Activated T-helper 1 cell treated with Interleukin-2 at 50 U/mL for 16 hours (primary cell): ENCODE measurements at places on chromosomes 7 and 10.

GRCh38 chr7:2709553-2710285 lies 21.7 kb downstream of the AMZ1 start:
- peak; percentile 66 for DNase-seq

GRCh38 chr10:117509573-117509972 lies 33.0 kb upstream of the EMX2 start:
- DNase-seq: no peak

DNA sequence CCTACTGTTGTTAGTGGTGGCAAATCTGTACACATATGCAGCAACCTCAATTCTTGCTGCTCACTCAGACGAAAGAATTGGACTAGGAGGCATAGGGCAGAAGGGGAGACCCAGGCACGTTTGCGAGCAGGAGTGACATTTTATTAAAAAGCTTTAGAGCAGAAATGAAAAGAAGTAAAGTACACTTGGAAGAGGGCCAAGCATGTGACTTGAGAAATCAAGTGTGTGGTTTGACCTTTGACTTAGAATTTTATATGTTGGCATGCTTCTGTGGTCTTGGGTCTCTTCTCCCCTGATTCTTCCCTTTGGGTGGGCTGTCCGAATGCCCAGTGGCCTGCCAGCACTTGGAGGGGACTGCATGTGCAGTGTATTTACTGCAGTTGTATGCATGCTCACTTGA lies 205.5 kb upstream of the SEMA3D start:
- no peak for DNase-seq

DNA sequence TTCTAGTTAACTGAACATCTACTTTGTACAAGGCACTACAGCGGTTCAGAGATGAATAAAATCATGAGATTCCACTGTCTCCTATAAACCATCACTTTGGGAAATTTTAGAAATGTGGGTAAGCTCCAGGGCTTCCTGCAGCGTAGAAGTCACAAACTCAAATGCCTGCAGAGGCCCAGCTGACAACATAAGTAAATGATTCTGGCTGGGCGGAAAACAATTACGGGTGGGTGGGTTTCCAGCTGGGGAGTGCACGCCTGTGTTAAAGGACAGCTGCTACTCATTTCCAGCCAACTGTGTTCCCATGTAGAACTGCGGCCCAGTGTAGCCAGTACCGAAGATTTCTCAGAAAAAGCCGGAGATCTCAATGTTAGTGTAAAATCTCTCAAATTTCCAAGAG lies 69.5 kb upstream of the ATRNL1 start:
- DNase-seq: no peak

DNA sequence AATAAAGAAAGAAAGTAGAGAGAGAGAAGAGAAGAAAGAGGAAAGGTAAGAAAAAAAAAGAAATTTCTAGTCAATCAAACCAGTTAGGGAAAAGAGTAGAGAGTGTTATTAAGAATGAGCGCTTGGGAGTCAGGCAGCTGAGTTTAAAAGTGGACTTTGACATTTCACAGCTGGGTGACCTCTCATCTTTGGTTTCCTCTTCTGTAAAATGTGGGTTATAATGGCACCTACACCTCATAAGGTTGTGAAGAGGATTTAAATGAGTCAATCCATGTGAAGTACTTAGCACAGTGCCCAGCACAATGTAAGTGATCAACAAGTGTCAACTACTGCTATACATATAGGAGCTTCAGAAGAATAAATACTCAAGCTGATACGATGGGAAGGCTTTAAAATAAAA lies 12.2 kb downstream of the HOXA1 start:
- DNase-seq: no peak

- no peak for DNase-seq
These were observed 57.6 kb downstream of the VCL start for GRCh38 chr10:74055383-74056049.

DNA sequence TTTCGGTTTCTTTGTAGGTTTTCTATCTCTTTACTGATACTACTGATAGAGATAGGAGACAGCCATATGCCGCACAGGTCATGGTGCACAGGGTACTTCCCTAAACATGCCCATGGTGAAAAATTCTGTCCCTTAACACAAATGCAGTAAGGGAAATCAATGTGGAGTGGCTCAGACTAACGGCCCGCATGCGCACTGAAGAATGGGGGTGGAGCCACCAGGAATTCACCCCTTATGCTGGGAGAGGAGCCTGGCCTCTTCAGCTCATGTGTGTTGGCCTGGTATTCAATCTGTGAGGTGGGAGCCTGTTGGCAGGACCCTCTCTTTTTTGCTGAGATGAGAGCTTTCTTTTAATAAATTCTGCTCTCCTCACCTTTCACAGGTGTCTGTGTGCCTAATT lies 8.4 kb upstream of the URGCP start:
- DNase-seq: no peak
